ENCODE measurements at places on chromosomes 5 and 9.

DNA sequence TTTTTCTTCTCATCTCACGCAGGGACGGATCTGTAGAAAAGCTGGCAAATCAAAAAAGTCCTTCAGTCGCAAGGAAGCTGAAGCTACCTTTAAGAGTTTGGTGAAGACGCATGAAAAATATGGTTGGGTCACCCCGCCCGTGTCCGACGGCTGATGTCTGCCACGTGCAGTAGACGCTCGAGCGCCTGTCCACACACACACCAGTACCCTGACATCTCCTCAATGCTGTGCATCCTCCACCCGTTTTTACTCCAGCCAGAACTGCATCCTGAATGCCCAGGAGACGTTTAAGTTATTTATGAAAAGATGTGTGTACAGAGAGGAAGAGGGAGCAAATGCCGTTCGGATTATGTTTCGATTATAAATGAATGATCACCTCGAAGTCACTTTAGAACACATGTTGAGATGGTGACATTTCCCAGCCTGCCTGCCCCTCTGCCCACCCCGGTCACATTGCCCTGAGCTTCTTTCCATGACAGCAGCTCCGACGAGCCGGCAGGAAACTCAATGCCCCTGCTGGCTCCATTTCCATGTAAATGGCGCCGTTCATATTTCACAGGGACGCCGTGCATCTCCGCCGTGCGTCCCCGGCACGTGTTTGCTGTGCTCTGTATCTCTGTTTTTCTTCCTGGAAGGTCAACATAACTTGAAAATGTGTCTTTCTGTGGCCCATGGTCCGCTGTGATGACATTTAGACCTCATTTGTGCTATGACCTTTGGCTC is 42.7 kb downstream of the UBE2QL1 start:
- DNase-seq, result no peak

DNA sequence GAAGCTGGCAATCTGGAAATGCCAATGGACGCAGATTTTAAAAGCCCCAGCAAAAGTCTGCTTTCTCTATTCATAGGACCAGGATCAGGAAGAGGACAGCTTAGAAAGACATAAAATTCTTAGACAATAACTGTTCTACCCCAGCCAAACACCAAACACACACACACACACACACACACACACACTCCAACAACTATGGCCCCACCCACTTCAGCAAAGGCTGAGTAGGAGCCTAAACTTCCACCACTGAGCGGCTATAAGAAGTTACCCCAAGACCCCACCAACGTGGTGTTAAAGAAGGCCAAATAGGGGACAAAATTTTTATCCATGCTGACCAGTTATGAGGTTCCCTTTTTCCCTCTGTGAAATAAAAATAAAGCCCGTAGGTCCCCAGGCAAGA is 32.9 kb downstream of the ZMAT2 start:
- DNase-seq, result no peak

DNA sequence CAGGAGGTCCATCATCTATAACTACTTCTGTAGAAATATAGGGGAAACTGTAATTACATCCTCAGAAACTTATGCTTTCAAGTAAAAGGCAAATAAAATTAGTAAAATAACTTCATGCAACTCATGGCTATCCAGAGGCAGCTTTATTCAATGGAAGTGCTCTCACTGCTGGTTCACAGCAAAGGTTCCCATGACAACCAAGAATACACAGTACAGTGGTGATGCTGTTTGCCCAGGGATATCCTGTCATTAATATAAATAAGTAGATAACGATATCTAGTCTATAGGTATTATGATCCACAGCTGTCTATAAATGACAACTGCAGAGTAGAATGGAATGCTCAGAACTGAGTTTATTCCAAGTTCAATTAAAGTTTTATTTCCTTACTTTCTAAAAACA is 390.3 kb downstream of the PDE4D start:
- no peak for DNase-seq

DNA sequence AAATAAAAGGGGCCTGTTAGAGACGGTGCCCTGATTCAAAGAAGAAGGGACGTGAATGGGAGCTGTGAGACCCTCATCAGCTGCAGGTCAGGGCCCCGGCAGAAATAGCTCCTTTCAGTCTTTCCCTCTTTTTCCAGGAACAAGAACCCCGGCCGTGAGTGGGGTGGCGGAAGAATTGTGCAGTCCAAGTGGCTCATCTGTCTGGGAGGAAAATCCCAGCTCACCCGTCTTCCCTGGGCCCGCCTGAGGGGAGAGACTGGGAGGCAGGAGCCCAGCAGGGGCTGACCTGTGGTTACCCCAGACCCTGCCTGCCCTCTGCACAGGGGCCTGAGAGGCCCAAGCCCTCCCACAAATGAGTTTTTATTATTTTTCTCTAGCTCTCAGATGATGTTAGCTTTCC is 24.8 kb upstream of the CSF1R start:
- DNase-seq, result no peak

DNA sequence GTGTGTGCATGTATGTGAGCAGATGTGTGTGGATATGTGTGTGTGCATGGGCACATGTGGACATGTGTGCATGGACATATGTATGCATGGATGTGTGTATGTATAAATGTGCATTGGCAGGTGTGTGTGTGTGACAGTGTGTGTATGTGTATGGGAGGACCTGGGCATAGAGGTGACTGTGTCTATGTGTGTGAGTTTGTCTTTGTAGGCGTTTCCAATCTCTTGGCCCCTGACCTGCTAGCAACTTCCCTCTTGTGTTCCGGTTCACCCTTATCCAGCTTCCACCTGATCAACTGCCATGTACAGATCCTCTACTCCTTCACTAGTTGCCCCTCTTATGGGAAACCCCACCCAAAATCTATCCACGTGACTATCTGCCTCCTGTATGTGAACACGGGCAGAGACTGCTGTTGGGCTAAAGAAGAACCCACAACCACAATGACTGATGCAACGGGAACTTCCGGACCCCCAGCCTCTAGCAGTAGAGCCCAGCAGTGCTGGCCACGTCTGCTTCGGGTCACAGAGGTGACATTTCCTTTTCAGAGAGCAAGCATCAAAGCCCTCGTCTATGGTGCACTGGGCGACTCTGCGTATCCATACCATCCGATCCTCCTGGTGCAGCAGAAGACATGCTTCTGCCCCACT is 24.9 kb upstream of the GADD45G start:
- DNase-seq, result peak; percentile 19

GRCh38 chr5:158058208-158059120 is 199.5 kb upstream of the CLINT1 start:
- no peak for DNase-seq

- DNase-seq, result no peak
These were observed 47.0 kb downstream of the SH3GL2 start for GRCh38 chr9:17625644-17626388.

DNA sequence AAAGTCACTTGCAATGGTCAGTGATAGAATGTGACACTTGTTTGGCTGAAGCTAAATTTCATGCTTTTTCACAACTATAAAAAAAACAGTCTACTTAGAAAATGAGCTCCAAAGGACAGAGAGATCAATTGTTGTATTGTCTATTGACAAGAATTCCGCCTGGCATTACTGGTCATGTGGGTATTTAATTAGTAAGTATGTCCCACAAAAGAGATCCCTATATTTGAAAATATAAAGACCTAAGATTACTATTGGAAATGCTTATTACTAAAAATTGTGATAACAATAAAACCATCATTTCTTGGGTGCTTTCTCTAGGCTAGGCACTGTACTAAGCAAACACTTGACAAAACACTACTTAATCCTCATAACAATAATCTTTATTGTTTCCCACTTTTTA is 745.2 kb upstream of the C9orf72 start:
- no peak for DNase-seq

- no peak for DNase-seq
These were observed 139.3 kb downstream of the AOPEP start for GRCh38 chr9:94865582-94866452.
